ENCODE measurements at places on chromosomes 4 and X.

DNA sequence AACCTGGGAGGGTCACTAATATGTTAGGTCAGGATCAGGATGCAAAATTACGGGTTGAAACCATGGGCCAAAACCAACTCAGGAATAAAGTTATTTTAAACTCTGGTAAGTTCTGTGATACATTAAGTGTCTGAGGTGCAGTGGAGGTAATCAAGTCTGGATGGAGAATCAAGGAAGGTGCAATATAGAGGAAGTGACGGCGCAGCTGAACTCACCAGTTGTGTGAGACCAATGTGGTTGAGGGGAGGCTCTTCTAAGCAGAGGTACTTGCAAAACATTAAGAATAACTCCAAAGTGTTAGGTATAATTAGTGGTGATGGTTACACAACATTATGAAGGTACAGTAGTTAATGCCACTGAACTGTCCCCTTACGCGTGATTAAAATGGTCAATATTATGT, 19.7 kb downstream of the GAB3 start:
- no peak for DNase-seq

DNA sequence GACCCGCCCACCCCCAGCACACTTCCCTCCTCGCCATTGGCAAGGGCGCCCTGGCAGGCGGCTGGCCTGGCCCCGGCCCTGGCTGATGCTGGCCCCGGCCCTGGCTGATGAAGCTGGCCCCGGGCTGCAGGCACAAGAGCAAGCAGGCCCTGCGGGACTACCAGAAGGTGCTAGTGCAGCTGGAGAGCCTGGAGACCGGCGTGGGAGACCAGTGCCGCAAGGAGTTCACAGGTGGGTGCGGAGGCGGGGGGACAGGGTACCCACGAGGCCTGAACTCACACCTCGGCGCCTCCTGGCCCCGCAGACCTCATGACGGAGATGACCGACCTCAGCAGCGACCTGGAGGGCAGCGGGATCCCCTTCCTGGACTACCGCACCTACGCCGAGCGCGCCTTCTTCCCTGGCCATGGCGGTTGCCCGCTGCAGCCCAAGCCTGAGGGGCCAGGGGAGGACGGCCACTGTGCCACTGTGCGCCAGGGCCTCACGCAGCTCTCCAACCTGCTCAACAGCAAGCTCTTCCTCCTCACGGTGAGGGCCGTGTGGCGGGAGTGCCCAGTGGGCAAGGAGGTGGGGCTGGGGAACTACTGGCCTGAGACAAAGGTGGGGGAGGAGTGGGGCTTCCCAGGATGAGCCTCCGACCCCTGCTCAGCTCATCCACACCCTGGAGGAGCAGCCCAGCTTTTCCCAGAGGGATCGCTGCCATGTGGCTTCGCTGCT, 6.1 kb upstream of the SRPK3 start:
- no peak for DNase-seq

DNA sequence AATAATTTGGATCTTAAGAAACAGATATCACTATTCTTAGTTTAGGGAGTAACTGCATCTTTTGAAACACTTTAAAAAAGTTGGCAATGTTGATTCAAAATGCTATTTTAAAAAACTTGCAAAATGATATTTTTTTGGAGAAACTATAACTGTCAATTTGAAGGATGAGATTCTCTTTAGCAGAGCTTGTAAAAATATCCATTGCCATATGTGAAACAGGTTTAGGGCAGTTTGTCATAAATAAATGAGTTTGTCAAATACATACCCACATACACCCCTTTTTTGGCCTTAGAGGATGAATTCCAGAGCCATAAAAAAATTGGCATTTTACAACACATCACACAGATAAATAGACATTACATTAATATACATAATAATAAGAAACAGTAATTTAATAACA, 174.6 kb downstream of the BMPR1B start:
- no peak for DNase-seq

- DNase-seq, result no peak
Observed at GRCh38 chr4:151322570-151322969, 2.8 kb downstream of the SH3D19 start.

DNA sequence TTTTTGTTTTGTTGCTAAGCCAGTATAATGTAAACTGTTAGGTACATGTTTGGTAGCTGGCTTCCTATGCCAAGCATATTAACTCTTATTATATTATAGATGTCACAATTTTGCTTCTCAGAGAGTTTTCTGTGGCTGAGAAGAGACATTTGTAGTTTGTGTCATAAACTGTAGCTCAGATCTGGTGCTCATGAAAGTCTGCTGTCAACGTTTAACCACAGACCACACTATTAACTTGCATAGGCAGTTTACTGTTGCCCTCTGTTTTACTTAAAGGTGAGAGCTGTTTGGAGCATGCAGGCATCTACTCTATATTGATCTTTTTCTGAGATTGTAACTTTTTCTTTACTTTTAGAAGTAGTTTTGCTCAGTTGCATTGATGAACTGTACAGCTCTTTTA, 166.8 kb downstream of the TLL1 start:
- DNase-seq, result no peak

DNA sequence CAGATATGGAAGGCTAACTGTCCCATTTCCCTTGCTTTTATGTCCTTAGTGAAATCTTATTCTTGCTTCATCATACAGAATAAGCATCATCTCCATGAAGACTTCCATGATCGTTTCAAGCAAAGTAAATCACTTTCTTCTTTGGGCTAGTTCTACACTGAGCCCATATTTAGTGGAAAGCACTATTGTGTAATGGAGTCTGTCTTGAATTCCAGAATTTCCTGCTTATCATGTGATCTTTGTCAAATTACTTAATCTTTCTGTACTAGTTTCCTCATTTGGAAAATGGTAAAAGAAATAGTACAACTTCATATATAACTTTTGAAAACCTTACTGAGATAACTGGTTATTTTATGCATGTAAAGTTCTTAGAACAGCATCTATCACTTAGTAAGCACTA, 7.6 kb downstream of the ANAPC10 start:
- DNase-seq, result no peak

- no peak for DNase-seq
Observed at GRCh38 chr4:128462103-128462783, 174.6 kb upstream of the PGRMC2 start.

DNA sequence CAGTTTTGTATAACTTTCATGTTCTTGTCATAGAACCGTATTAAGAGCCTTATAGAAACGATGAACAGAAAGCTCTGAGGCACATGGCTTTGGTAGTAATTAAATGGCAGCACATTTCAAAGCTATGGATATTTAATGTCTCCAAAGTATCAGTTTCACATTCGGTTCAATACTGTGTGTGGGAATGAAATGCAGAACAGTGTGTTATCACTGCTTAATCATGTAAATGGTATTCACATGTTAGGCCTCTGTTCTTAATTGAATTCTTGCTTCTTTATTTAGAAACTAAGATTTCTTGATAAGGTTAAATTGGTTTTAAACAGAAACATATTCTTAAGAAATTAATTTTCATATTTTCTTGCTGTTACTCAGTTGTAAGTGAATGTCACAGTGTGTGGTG, 701.0 kb upstream of the PITX2 start:
- DNase-seq, result no peak

- no peak for DNase-seq
Observed at GRCh38 chr4:39037491-39037825, 5.2 kb upstream of the TMEM156 start.

DNA sequence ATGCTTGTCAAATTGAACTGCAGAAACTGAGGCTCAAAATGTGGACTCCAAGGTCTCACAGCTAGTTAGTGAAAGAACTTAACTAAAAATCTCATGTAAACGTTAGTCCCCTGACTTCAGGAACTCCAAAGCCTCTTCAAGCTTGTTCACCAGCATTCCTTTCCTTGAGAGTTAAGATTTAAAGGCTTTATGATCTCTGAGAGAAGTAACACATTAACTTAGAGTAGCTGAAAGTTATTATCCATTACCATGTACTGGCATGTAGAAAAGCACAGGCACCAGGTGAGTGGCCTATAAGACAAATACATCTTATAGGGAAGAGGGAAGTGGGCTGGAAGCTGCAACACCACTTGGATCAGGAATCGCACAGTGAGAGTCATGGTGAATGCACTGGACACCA, 15.3 kb downstream of the PARM1 start:
- DNase-seq, result no peak

- DNase-seq, result no peak
Observed at GRCh38 chr4:183398298-183399125, 45.9 kb upstream of the CDKN2AIP start.

DNA sequence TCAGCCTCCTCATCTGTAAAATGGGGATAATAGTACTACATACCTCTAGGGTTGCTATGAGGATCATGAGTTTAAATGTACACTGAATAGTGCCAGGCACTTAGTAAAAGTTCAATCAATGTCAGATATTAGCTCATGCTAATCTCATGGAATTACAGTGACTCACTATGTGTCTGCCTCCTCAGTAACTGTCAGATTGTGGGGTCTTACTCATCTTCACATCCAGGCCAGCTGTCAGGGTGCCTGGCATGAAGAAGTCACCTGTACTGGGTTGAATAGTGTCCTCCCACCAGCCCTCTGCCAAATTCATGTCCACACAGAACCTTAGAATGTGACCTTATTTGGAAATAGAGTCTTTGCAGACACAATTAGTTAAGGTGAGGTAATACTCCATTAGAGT, 54.3 kb upstream of the STIM2 start:
- no peak for DNase-seq

- no peak for DNase-seq
Observed at GRCh38 chr4:152073351-152074087, 312.7 kb upstream of the GATB start.

DNA sequence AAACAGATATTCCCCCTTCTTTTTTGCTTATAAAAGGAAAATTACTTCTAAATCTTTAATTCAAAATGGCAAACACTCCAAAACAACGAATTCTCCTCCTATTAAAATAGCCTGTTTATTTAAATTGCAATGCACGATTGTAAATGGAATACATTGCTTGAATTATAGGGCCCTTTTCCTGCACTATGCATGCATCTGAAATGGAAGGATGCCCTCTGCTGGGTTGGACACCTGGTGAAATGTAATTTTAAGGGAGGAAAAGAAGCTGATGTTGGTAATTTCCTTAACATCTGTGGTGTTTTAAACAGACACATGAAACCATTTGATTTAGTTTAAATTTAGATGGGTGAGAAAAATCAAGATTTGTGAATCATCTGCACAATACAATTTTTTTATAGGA, 72.8 kb downstream of the GRXCR1 start:
- no peak for DNase-seq

DNA sequence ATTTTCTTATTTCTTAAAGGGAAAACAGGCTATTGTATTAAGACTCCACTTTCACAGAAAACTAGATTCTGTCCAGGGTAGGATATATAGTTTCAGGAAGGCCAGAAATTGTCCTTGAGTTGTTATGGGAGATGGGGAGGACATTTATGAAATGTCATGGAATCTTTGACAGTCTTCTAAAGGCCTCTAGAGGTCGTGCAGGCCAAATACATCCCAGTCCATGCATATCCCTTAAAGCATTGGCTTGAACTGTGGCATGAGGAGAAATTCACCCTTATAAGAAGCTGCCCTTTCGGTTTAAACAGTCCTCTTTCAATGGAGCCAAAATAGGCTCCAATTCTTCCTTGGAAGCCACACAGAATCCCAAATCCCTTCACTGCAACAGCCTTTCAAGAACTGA, 183.6 kb upstream of the NOCT start:
- no peak for DNase-seq

- DNase-seq, result peak; percentile 72
Observed at GRCh38 chr4:79413032-79413885, 5.2 kb upstream of the GK2 start.

DNA sequence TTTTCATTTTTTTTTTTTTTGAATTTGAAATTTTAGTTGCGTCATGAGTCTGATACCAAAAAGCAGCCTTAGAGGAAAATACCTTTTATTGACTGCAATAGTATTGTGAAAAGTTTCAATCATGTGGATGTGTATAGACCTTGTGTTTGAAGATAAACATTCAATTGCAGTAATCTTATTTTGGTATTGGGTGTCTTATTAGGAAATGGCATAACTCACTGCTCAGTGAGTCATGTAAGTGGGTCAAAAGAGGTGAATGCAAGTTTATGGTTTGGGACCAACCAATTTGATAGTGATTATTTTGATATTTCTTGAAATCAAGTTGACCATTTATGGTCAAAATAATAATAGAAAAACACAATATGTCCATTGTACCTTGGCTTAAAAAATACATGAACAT, 627.8 kb upstream of the SLIT2 start:
- no peak for DNase-seq

- DNase-seq, result no peak
Observed at GRCh38 chr4:74096265-74096980, 2.6 kb downstream of the CXCL2 start.

DNA sequence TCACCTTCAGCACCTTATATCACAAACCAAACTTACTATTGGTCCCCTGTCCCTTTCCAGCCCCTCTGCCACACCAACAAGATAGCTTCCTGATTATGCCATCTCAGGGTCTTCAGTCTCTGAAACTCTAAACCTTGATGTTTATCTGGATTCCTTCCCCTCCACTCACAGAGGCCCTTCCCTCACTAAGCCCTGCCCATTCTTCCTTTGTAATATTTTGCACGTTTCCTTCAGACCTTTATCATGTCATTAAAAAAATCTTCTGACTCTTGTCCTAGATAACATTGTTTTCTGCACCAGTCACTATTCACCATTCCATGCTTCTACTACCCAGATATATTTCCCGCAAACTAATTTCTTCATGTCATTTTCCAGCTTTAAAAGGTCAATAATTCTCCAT, 17.7 kb upstream of the CEP135 start:
- DNase-seq, result no peak

DNA sequence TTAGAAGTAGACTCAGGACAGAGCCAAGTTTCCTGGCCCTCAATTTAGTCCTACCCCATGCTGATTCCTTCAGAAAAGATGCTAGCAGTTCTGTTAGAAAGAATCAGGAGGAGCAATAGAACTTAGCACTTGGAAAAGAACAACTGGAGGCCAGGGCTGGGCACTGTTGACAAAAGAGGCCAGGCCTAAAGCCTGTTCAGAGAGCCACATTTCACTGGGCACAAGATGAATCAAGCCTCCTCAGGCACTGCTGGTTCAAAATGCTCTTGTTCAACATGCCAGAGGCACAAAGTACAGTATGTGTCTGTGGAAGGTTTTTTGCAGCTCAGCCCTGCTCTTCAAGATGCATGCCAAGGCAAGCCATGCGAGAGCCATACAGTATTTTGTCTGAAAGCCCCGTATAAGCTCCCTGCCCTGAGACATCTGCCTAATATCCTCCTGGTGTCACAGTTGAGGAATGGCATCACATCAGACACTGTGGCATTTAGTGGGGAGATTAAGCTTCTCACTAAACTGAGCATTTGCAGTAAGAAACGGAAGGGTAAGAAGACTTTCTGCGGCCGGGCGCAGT, 53.7 kb downstream of the RASL11B start:
- DNase-seq, result no peak

- no peak for DNase-seq
Observed at GRCh38 chr4:105192910-105193309, 46.2 kb downstream of the TET2 start.

Data from NCI-H2171 (cell line).